ENCODE measurements at places on chromosomes 7 and 10.

DNA sequence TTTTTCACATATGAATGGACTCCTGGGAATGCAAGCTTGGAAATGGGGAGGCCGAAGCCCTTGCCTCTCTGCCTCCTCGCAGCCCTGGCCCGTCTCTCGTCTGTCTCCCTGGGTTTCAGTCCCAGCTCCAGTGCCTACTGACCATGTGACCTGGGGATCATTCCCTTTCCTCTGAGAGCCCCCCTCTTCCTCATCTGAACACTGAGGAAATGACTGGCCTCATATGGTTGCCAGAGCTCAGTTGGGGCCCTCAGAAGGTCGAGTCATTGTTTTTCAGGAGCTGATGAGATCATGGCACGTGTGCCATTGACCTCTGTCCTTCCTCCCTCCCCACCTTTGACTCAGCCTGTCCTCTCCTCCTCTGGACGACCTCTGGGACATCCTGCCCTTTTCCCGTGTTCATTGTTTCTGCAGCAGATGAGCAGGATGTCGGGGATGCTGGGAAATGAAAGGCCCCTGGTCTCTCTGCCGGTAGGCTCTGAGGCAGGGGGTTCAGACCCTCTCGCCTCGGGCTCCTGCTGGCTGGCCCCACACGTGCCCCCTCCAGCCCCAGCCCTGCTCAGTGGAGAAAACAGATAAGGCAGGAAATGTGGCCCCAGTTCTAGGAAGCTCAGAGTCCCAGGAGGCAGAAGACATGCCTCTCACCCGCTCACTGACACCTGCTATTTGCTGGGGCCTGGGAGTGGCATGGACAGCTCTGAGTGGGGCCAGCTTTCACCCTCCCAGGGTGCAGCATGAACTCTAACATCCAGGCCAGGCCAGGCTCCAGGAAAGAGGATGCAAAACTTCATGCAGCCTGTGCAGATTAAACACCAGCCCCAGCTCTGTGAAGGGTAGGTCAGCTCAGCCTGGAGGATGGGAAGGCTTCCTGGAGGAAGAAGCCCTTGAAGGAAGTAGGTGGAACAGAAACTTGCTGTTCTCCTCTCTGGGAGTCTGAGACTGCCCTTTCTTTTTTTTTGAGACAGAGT is 8.3 kb upstream of the PPP1R35 start:
- no peak for DNase-seq

GRCh38 chr7:129454249-129454551 is 20.0 kb downstream of the STRIP2 start:
- DNase-seq: no peak

- DNase-seq: no peak
These were observed 40.2 kb upstream of the MYL10 start for GRCh38 chr7:101669307-101669706.

DNA sequence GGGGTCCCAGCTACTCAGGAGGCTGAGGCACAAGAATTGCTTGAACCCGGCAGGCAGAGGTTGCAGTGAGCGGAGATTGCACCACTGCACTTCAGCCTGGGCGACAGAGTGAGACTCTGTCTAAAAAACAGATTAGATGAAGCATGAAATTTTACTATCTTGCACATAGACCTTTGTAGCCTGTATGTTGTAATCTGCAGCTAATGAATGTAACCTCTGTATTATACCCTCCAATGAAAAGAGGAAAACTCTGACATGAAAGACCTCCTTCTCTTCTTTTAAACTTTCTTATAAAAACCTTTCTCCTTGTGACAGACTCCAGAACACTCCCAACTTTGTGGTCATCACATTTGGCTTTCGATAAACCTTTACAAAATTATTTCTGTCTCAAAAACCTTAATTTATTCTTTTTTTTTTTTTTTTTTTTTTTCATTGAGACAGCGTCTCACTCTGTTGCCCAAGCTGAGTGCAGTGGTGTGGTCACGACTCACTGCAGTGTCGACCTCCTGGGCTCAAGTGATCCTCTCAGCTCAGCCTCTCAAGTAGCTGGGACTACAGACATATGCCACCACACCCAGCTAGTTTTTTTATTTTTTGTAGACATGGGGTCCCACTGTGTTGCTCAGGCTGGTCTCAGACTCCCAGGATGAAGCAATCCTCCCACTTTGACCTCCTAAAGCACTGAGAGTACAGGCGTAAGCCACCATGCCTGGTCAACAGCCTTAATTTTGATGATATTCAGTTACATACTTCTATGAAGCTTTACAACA is 97.4 kb downstream of the SVOPL start:
- no peak for DNase-seq

DNA sequence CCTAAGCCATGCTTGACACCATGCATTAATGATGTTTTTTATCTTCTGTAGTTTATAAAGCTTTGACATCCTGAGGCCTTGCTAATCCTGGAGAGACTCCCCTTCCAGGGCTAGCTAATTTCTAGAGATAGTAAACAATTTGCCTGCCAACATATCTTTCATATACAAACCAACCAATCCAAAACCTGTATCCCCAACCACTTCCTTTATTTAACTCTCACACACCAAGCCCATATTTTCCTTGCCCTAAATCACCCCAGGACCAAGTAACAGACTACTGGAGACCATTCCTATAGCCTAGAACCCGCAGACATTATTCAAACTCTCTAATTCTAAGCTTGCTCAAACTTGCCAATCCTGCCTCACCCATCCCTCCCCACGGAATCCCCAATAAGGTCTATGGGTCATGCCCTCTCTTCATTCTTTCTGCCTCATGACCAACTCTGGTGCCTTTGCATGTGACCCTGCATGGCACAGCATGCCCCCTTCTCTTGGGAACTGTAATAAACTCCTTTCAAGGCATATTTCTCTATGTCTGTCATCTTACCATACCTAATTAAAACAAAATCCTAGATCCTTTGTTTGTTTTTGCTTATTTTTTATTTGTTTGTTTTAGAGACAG is 116.6 kb upstream of the CACUL1 start:
- no peak for DNase-seq

DNA sequence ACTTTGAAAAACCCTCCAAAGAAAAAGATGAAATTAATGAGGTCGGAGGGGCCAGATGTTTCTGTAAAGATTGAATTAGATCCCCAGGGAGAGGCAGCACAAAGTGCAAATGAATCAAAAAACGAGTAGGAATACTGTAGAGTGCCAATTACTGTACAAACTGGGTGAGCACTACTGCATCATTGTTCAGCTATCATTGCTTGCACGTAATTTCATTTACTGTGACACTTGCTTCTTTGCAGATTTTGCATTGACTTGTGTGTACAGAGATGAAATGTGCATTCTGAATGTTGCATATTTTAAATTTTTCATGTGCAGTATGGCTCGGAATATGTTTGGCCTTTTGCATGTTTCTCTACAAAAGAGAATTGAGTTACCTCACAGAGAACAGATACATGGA is 123.7 kb downstream of the LCOR start:
- DNase-seq: no peak

GRCh38 chr10:102236006-102236405 is 5.3 kb downstream of the PITX3 start:
- DNase-seq: no peak

DNA sequence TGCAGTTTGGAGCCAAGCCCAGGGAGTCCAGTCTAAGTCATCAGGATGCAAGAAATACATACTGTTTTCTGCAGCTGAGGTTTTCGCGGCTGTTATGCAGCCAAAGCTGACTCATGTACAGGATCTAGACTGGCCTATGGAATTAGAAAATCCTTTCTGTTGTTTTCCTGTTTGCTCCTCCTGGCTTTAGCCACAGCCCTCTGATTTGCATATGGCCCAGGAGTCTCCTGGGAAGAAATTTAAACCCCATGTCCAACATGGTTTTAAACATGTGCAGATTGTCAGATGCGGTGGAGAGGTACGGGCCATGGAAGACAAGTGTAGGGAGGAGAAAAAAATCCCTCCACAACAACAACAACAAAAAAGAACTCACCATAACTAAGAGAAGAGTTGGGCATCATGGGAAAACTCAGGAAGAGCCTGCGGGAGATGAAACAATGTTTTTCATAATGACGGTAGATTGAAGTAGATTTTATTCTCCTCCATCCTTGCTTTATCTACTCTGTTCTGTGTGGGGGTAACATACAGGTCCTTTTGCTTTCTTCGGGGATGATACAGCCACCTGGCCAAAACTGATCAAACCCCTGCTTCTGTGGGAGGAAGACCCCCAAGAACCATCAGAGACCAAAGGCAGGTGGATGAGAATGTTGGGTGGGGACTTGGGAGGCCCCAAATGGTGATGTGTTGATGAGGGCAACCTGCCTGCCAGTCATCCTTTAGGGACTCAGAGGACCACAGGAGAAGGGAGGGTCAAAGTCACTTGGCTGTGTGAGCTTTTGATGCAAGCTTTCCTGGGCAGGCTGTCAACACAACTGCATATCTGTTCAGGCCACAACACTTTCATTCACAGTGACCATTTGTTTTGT is 29.8 kb upstream of the GNA12 start:
- DNase-seq: no peak

DNA sequence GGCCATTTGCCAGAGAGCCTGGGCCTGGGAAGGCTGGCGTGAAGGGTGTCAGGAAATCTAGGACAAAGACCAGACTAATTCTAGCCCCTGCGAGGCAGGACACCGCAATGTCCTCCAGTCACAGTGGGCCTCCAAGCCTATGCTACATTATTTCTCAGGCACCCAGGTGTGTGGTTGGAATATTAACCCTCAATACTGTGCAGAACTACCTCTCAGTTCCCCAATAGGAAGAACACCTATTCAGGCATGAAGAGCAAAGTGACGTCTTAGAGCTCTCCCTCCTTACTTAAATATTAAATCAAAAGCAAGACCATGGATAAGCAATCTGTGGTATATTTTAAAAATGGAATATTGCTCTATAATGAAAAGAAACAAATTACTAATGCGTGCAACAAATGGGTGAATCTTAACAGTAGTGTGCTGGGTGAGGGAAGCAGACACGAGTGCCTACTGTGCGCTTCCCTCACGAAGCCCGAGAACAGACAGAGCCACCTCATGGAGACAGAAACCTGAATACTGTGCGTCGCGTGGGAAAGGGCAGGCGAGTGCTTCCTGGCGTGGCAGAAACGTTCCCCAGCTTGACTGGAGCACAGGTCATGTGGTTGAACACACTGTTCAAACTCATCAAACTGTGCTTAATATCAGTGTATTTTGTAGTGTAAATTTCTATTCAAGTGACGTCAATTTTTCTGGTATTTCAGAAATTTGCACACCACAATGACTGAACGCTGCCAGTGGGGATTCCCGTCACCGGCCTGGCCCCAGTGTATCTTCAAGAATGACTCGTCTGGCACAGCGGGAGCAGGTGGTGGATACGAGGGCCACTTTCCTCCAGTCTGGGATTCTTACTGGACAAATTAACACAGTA is 15.5 kb upstream of the PTPRN2 start:
- no peak for DNase-seq

GRCh38 chr7:27554826-27555225 is 107.9 kb downstream of the HIBADH start:
- no peak for DNase-seq

DNA sequence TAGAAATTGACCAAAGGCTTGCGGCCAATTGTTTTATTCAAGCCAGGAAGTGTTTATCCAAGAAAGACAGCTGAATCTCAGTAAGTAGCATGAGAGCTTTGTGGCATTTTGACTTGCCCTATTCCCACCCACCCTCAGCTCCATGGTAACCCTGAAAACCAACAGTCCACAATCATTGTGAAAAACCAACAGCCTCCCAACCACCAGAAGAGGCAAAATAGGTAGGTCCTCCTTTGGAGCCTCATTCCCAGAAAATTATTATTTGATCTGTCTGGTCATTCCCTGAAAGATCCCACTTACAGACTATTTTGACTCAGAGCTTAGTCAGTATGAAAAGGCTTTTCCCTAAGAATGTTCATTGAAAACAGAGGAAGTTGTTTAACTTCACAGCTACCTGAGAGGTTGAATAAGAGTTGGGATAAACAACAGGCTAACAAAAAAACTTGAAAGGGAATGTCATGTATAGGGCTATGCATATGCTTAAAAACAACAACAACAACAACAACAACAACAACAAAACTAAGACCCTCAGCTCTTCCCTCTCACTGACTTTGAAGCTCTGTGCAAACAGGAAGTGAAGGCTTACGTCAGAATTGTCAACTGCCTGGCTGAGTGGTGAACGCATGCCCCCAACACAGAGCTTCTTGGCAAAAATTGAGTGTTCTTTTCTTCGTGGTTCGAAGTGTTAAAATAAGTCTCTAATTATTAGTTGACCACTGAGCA is 11.2 kb downstream of the KPNA7 start:
- no peak for DNase-seq

- DNase-seq: no peak
These were observed 53.3 kb downstream of the FIGNL1 start for GRCh38 chr7:50396856-50397255.

- DNase-seq: no peak
These were observed 83.5 kb upstream of the INSIG1 start for GRCh38 chr7:155213955-155214740.

DNA sequence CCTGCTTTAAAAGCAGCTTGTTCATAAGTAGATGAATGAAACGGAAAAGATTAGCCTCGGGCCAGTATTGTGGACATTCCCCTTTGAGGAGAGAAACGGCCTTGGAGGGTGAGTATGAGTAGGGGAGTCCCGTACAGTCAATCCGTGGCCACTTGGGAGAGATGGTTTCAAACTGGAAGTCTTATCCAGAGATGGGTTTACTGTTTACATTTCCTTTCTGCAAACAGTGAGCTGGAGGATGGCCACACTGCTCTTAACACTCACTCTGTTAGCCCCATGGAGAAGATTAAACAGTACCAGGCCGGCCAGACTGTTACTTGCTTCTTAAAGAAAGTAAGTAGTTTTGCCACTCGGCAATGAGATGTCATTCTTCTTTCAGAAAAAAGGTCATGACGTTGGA is 20.3 kb downstream of the CALHM2 start:
- no peak for DNase-seq

DNA sequence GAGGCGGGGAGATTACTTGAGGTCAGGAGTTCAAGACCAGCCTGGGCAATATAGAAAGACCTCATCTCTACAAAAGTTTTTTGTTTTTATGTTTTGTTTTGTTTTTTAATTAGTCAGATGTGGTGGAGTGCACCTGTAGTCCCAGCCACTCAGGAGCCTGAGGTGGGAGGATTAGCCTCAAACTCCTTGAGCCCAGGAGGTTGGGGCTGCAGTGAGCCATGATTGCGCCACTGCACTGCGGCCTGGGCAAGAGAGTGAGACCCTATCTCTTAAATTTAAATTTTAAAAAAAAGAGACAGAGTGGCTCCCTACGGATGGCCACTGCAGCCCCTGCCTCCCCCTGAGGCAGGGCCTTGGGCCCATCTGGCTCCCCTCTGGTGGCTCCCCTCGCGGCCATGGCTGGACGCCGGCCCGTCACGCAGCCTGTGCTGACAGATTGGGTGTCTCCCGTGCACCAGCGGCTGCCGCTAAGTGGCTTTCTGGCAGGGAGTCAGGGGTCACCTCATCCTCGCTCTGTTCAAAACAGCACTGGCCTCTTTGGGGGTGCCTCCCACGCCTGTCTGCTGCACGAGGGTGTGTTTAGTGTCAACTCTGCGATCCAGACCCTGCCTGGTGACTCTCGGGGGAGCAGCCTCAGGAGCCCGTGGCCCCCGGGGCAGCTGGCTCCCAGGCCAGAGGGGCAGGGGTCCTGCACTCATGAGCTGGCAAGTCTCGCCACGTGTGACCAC is 44.4 kb upstream of the ELN start:
- DNase-seq: no peak

- no peak for DNase-seq
These were observed 57.8 kb upstream of the CTBP2 start for GRCh38 chr10:125217990-125218675.

GRCh38 chr7:27215356-27215755 is 15.5 kb upstream of the HOXA13 start:
- DNase-seq: no peak

Measured in NCI-H1930 (cell line).